Occipital lobe (tissue), 3 donors: ENCODE measurements at places on chromosomes 12 and 14. TPM values are rescaled to one million over a fixed set of nuclear protein-coding genes. Genes with fewer than 3 reads are reported as not detected.

Gene KRT78
- 1.9 TPM for total RNA-seq

Gene SDSL
- 1.6 TPM for total RNA-seq

Gene HOTAIR
- not detected for total RNA-seq

Gene EPYC
- not detected for total RNA-seq

DNA sequence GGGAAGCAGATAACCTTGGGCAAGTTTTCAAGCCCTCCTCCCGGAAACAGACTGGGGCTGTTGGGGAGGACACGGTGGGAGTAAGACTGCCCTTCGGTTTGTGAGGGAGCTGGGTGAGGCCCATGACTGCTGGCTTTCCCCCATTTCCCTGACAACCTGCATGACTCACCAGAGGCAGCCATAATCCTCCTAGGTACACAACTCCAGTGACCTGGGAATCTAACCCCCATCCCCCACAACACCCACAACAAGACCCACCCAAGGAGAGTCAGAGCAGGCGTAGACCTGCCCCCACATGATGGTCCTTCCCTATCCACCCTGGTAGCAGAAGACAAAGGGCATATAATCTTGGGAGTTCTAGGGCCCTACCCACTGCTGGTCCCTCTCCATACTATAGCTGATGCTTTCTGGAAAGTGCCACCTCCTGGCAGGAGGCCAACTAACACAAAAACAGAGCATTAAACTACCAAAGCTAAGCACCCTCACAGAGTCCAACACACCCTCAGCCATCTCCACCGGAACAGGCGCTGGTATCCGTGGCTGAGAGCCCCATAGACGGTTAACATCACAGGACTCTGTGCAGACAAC lies 14.8 kb downstream of the DDX24 start:
- DNase-seq: no peak

GRCh38 chr14:103073367-103073875 lies 10.6 kb upstream of the LBHD2 start:
- no peak for DNase-seq

DNA sequence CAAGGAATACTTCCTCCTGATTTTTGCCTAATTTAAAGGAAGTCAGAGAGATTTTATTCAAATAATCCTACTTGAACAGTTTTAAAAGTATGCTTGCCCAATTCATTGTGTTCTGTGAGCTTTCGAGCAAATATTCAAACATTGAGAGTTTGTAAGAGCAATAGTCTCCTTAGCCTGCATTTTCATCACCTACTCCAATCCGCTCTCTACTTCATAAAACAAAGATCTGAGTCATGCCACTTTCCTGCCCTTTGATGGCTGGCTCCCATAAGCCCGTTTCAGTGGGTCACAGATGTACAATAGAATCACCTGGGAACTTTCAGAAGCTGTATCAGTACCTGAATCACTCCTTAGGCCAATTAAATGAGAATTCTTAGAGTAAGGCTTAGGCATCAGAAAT lies 319.2 kb downstream of the PDZRN4 start:
- no peak for DNase-seq

DNA sequence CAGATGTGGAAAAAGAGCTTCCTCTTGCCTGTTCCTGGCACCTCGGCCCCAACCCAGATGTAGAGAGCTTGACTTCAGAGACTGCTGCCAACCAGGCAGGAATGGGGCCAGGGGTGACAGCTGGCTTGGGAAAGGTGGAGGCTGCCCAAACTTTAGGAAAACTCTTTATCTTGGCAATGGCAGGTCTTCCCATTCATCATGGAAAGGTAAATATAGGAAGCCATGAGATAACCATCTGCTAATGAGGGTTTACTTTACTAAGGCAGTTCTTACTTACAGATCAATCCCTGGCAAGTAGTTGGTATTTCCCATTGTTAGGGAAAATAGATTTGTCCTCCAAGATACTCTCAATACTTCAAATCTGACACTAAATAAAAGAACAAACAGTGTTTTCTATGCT lies 143.1 kb upstream of the NUDT4 start:
- DNase-seq: no peak

DNA sequence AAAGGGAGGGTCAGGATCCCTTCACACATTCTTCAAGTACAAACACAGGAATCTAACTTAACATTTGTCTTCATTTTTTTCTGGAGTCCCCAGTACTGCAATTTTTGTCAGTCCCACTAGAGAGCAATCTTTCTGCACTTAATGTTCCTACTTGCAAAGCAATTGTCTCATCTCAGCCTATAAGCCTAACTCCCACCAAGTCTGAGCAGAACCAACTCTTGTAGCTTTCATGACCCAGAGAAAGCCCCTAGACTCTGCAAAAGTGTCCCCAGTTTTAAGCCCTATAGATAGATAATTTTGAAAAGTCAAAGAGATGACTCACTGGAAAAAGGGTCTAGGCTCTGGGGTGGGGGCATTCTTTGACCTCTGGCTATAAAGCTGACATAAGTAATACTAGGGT lies 1.8 kb upstream of the ZBTB39 start:
- DNase-seq: no peak

DNA sequence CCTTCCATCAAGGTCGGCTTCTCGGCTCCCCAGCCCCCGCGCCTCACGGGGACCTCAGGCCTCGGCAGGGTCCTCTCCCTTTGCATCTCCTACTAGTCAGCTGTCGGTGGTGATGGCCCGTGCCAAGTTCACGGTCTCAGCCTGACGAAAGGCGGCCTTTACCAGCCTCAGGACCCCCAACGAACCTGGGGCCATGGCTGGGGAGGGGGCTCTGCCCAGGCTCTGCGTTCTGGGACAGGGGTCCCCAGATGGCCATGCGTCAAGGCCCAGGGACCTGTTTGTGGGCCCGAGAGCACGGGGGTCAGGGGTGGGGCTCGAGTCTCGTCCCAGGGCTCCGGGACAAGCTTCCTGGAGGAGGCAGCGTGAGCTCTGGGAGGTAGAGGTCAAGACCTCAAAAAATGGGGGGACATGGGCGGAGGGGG lies 32.8 kb upstream of the DEGS2 start:
- DNase-seq: no peak

DNA sequence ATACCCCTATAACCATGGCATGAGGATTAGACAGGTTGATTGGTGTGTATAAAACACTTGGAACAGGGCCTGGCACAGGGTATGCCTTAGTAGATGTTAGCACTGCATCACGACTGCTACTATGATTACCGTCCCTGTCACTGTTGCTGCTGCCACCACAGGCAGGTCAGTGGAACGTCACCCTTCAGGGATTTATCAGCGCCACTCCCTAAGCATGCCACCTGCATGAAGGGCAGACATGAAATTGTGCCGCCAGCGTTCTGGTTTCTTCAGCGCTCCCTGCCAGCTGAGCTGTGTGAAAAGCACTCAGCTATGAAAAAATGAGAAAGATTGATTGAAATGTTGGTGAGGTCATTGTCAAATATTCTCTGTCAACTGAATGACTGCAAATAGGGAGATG lies 477.0 kb downstream of the DPF3 start:
- DNase-seq: no peak

DNA sequence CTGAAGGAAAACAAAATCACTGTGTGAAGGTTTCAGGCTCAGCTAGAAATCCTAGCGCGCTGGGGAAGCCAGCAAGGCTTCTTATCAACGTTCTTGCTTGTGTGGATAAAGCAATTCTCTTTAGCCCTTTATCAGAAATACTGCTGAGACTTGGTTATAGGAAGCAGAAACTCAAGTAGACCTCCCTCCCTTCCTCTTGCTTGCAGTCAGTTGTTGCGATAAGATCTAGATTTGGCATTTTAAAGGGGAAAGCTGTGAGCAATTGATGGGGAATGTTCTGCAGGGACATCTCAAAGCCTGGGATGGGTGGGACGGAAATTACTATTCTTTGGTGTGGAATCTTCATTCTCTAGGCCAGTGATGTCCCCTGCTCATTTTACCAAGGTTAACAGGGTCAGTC lies 76.4 kb upstream of the ANO4 start:
- DNase-seq: no peak

GRCh38 chr14:62117010-62117750 lies 355.0 kb downstream of the SNAPC1 start:
- peak; percentile 84 for DNase-seq

DNA sequence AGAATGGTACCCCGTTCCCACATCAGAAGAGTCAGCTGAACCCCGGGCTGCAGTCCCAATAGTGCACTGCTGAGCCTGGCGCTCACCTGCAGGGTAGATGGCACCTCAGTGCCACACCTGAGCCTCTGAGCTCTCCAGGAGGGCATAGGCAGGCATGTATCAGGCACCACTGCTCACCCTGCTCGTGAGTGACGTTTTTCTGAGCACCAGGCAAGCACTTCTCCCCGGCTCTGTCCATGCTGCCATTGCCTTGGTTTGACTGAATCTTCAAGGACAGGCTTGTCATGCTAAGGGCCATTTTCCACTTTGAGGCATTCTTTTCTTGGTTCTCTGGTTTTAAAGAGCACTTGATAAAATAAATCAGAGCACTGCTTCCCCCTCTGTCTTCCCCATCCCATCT lies 161.6 kb upstream of the PRMT8 start:
- no peak for DNase-seq

GRCh38 chr12:129372876-129373275 lies 519.6 kb downstream of the GLT1D1 start:
- no peak for DNase-seq

- DNase-seq: no peak
Observed at GRCh38 chr14:104011824-104012517, 69.6 kb upstream of the RD3L start.

DNA sequence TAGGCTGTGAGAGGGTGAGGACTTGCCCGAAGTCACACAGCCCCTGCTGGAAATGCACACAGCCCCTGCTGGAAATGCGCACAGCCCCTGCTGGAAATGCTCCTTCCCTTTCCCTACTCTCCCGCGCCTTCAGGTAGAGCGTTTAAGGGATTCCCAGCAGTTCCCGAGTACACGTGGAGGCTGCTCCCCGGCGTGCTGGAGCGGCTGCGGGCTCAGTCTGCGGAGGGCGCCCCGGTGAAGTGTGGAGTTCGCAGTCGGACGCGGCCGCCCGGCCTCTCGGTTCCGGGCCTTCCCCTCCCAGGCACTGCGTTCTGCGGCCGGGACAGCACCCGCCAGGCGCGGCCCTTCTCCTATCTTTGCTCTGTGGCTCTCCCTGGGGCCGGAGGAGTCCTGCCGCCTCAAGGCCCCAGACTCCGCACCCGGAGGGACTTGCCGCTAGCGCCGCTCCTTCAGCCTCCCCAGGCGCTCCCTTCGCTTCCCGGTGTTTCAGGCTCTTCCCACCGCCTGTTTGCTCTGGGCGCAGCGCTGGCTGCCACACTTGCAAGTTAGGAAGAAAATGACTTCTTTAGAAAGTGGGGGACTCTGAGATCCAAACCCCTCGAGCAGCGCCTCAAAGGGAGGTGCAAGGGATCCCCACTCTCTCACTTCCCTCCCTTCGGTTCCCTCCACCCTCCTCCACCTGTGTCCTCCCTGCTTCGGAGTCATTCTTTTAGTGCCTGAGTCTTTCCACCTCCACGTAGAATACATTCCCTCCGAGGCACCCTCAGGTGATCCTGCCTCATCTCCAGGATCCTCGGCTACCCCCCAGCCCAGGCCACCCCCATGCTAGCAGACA lies 8.3 kb upstream of the TBX5 start:
- no peak for DNase-seq

GRCh38 chr12:5560265-5560664 lies 128.4 kb downstream of the NTF3 start:
- no peak for DNase-seq

DNA sequence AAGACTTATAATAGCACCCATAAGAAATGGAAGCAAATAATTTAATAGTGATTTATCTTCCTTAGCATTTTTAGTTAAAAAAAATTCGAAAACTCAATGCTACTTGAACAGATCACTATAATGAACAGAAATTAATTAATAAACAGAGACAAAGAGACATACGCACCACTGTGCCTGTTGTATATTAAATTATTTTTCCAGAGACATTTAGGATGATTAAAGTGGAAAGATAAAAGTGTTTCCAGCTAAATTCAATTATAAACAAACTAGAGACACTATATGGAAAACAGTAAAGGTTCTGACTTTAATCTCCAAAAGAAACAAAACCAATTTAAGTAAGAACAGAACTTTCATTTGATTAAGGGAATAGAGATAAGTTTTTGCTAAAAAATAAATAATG lies 3.4 kb downstream of the HIGD1C start:
- DNase-seq: no peak

DNA sequence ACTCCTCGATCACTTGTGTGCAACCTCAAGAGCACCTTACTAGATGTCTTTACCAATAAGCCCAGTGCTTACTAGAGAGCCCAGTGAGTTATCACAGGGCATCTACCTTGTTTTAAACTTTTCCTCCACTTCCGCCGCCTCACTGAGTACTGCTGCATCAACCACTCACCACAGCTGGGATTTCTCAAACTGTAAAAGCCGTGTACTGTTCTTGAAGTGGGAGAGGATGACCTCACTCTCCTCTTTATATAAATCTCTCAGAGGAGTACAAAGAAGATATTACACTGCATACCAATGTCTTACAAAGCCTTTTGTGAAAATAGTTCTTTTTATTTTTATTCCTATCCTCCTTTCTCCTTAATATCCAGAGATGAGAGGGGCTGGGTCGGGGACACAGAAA lies 94.1 kb downstream of the PLCZ1 start:
- no peak for DNase-seq

DNA sequence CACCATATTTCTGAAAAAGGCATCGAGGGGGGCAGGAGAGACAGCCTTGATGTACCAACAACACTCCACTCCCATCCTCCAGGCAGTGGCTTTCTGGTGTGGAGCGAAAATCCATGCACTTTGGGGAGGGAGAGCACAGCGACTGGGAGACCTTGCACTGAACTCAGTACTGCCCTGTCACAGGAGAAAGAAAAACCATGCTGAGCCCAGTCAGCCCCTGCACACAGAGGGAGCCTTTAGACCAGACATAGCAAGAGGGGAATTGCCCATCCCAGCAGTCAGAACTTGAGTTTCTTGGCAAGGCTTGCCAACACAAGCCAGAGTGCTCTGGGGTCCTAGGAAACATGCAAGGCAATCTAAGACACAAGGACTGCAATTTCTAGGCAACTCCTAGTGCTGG lies 24.8 kb upstream of the SLC6A15 start:
- no peak for DNase-seq

DNA sequence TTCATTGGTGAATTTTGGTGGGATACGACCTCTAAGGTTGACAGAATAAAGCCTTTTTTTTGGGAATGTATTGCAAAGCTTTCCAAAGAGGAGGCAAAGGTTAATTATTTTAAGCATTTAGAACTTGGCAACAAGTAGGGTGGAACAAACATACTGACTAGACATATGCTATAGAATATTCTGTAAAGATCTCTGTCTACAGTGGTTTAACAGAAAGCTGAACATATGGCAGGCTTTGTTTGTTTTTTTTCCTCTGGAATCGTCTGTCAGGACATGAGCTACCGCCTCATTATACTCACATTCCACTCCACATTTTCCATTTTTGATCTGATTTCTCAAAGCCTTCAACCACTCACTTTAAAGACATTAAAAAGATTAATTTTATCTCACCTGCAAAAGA lies 153.4 kb upstream of the PELI2 start:
- DNase-seq: no peak

GRCh38 chr12:100234591-100235304 lies 32.1 kb downstream of the DEPDC4 start:
- DNase-seq: no peak

DNA sequence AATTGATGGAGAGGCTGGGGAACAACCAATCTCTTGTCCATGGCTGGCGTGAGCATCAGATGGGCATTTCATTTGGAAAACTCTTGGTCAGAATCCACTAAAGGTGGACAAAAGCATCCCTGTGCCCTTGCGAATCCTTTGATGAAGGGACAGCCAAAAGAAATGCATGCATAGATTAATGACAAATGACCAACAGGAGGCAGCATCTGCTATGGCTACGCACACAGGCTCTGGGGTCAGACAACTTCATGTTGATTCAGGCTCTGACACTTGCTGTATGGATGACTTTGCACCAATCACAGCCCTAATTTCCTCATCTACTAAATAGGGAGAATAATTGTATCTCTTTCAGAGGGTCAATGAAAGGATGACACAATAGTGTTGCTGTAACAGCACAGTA lies 117.5 kb downstream of the ASCL4 start:
- DNase-seq: no peak
